ENCODE measurements at places on chromosomes 3 and 15. TPM values are rescaled to one million over a fixed set of nuclear protein-coding genes. Genes with fewer than 3 reads are reported as not detected.

GRCh38 chr3:185460719-185461350, 38.0 kb downstream of the TMEM41A start:
- no peak overlapping the region for H3K27ac ChIP-seq
- DNase-seq, result no peak
- peaks cover 46% of the 10 kb centered on the region for H3K36me3 ChIP-seq

DNA sequence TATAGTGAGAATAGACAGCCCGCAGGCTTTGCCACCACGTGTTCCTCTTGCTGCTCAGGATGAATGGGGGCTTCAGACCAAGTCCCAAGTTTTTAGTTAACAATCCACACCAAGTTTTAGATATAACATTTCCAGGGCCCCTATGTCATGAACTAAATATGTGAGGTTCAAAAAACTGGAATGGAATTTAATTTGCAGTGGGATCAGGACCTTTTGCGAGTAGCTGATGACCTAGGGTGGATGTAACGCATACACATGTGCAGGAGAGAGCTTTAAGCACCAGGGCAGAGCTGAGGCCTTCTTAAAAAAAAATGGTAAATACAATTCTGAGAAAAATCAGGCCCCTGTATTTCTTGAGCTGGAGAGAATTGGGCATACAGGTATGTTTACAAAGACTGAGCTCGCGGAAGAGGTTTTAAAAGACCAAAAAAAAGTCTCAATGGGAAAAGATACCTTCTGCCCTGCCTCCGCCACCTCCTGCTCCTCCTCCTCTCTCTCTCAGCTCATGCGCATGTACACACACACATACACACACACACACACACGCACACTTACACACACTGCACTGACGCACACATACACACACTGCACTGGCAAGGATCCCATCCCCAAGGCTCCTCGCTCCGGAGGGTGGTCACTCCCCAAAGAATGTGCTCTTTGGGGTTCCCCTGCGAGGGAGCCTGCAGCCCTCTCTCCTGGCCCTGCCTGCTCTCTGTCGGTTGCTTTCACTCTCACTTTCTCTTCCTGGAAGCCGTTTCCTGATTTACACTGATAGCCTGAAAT, 48.2 kb upstream of the IGF1R start:
- H3K27ac ChIP-seq, result peak overlapping the region; percentile 42
- no peaks in the 10 kb centered on the region for H3K4me1 ChIP-seq
- peak; percentile 37 for DNase-seq

The CKMT1A gene
- total RNA-seq, result not detected

The TMIE gene
- 0.14 TPM for total RNA-seq

GRCh38 chr3:75294124-75294523, 370.0 kb upstream of the FRG2C start:
- no peak for DNase-seq
- H3K4me1 ChIP-seq, result no peaks in the 10 kb centered on the region

The CD96 gene
- 1.3 TPM for total RNA-seq

The FETUB gene
- total RNA-seq, result 3.1 TPM

The ZIC4 gene
- not detected for total RNA-seq

The CTXN2 gene
- total RNA-seq, result not detected

DNA sequence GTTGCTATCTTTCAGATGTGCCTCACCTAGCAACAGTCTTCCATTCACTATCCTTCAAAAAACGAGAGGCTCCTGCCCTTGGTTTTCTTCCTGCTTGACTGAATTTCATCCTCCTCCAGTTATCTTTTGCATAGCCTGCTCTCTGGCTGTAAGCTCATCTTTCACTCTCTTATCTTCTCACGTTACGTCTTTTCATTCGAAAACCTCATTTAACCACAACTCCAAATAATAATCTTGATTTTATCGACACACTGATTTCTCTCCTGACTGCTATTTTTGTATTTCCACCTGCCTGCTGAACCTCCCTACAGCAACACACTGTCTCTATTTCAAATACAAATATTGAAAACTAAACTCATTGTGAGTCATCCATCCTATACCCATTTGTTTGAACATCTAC, 230.7 kb upstream of the TMC3 start:
- no peak overlapping the region for H3K4me3 ChIP-seq
- no peak overlapping the region for H3K27ac ChIP-seq
- no peaks in the 10 kb centered on the region for H3K27me3 ChIP-seq
- no peaks in the 10 kb centered on the region for H3K36me3 ChIP-seq
- no peak for DNase-seq

The OXTR gene
- total RNA-seq, result 0.28 TPM

The CDC25A gene
- 29.6 TPM for total RNA-seq

The GOLGA6L9 gene
- 0.89 TPM for total RNA-seq

DNA sequence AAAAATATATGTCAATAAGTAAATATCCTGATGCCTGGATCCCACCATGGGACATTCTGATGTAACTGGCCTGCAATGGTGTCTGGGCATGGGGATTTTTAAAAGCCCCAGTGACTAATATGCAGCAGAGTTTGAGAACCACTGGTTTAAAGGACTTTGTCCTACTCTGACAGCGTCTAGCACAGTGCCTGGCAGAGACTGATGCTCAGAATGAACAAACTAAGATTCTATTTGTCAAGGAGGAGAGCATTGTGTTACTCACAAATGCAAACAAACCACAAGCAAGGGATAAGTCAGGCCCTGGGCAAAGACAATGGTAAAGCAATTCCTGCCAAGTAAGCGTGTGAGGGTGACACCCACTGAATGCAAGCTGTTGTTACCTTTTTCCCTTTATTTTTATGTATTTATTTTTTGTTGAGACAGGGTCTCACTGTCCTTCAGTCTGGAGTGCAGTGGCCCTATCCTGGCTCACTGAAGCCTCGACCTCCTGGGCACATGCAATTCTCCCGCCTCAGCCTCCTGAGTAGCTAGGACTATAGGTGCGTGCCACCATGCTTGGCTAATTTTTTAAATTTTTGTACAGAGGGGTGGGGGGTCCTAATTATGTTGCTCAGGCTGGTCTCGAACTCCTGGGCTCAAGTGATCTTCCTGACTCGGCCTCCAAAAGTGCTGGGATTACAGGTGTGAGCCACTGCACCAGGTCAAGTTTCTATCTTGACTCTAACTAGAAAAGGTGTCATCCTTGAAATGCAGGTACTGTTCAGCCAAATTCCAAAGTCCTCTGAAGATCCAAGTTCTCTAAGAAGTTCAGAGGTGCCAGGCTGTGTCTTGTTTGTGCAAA, 909 bp upstream of the GPD1L start:
- DNase-seq, result no peak
- no peak overlapping the region for H3K27ac ChIP-seq
- peaks cover 3% of the 10 kb centered on the region for H3K4me1 ChIP-seq
- H3K36me3 ChIP-seq, result no peaks in the 10 kb centered on the region
- no peak overlapping the region for H3K4me3 ChIP-seq
- no peaks in the 10 kb centered on the region for H3K27me3 ChIP-seq

The DNASE1L3 gene
- total RNA-seq, result 162 TPM

GRCh38 chr3:126114443-126115386, 30.8 kb upstream of the SLC41A3 start:
- no peaks in the 10 kb centered on the region for H3K27me3 ChIP-seq
- peaks cover 67% of the 10 kb centered on the region for H3K36me3 ChIP-seq
- no peak for DNase-seq
- H3K4me1 ChIP-seq, result no peaks in the 10 kb centered on the region
- H3K4me3 ChIP-seq, result no peak overlapping the region
- H3K27ac ChIP-seq, result no peak overlapping the region

DNA sequence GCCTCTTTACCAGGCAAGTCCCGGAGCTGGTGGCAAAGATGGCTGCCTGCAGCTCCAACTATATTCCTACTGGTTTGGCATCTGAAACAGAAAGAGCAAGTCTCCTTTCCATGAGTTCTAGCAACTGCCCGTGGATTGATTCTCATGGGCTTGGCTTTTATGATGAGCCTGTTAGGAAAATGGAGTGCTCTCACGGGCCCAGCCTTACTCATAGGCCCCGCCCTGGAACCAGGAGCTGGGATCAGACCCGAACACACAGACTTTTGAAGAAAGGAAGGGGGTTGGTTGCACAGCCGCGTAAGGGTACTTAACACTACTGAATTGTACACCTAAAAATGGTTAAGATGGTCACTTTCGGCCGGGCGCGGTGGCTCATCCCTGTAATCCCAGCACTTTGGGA, 2.9 kb downstream of the NRROS start:
- H3K4me1 ChIP-seq, result no peaks in the 10 kb centered on the region
- H3K4me3 ChIP-seq, result no peak overlapping the region
- H3K36me3 ChIP-seq, result no peaks in the 10 kb centered on the region
- H3K27ac ChIP-seq, result no peak overlapping the region
- DNase-seq, result no peak

GRCh38 chr3:185041540-185041939, 111.3 kb downstream of the C3orf70 start:
- no peaks in the 10 kb centered on the region for H3K27me3 ChIP-seq
- no peak overlapping the region for H3K27ac ChIP-seq
- no peaks in the 10 kb centered on the region for H3K4me1 ChIP-seq
- no peaks in the 10 kb centered on the region for H3K36me3 ChIP-seq
- no peak overlapping the region for H3K4me3 ChIP-seq

The HES1 gene
- total RNA-seq, result 5.3 TPM

The MOBP gene
- total RNA-seq, result not detected

GRCh38 chr3:71271596-71271995, 311.9 kb downstream of the FOXP1 start:
- H3K27me3 ChIP-seq, result no peaks in the 10 kb centered on the region
- no peak overlapping the region for H3K4me3 ChIP-seq
- DNase-seq, result no peak
- no peaks in the 10 kb centered on the region for H3K36me3 ChIP-seq

DNA sequence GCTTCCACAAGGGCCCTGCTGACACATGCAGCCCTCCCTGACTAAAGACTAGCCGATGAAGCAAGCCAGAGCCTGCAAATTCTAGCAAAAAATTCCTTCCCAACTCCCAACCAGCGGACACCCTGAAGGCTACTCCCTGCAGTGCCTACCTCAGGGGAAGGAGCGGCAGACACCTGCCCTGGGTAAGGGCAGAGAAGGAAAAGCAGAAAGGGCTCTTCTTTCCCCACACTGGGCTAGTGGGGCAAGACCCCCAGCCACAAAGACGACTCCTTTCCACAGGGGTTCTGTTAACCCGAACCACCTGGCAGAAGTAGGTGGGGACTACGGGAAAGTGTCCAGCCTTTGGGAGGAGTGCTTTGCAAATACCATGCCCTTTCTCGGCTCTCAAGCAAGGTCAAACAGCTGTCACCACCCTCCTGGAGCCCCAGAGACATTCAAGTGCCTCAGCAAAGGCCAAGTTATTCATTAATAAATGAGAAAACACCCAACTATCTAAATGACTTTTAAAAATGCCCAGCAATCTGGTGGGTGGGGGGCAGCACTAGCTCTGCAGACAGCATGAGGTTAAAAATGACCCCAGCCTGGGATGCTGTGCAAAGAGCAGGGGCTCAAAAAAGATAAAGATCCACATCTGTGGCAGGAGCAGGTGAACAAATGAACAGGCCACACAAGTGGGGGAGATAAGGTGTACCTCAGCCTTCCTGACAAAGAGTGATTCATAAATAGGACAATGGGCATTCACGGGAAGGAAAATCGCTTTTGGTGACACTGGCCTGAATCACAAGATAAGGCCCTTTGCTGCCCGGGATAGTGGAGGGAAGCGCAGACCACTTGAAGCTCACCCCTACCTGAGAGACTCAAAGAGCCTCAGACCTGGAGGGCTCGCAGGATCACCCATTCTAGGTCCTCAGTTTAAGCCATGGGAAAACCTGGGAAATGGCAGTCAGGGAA, 33.0 kb downstream of the CCDC12 start:
- H3K36me3 ChIP-seq, result peaks cover 16% of the 10 kb centered on the region
- H3K27me3 ChIP-seq, result no peaks in the 10 kb centered on the region
- H3K27ac ChIP-seq, result peak overlapping the region; percentile 49
- no peak for DNase-seq
- peaks cover 54% of the 10 kb centered on the region for H3K4me1 ChIP-seq

The IGSF10 gene
- 1.6 TPM for total RNA-seq

DNA sequence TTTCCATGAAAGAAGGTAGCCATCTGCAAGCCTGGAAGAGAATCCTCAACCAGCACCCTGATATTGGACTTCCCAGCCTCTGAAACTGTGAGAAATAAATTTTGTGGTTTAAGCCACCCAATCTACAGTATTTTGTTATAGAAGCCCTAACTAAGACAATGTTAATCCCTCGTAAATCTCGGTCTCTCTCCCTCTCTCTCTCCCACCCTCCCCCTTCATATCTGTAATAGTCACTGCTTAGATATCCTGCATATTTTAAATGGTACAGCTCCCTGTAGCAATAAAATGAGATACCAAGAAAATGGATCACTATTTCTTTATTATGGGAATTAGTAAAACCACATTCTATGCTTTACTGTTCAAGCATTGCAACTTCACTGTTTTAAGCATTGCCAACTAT, 21.0 kb upstream of the FAM174B start:
- no peaks in the 10 kb centered on the region for H3K27me3 ChIP-seq
- H3K4me1 ChIP-seq, result no peaks in the 10 kb centered on the region
- DNase-seq, result no peak
- H3K27ac ChIP-seq, result no peak overlapping the region
- H3K36me3 ChIP-seq, result no peaks in the 10 kb centered on the region
- H3K4me3 ChIP-seq, result no peak overlapping the region

GRCh38 chr3:175082631-175083030, 223.5 kb downstream of the NAALADL2 start:
- no peak for DNase-seq
- H3K27me3 ChIP-seq, result no peaks in the 10 kb centered on the region
- H3K4me1 ChIP-seq, result no peaks in the 10 kb centered on the region
- no peak overlapping the region for H3K4me3 ChIP-seq

- no peaks in the 10 kb centered on the region for H3K4me1 ChIP-seq
- H3K4me3 ChIP-seq, result no peak overlapping the region
- no peaks in the 10 kb centered on the region for H3K27me3 ChIP-seq
Measured at GRCh38 chr3:126113733-126114442, 30.0 kb upstream of the SLC41A3 start.

GRCh38 chr3:27607370-27607769, 114.8 kb downstream of the EOMES start:
- H3K4me1 ChIP-seq, result no peaks in the 10 kb centered on the region
- no peak overlapping the region for H3K4me3 ChIP-seq
- no peak overlapping the region for H3K27ac ChIP-seq
- H3K36me3 ChIP-seq, result no peaks in the 10 kb centered on the region
- no peaks in the 10 kb centered on the region for H3K27me3 ChIP-seq

DNA sequence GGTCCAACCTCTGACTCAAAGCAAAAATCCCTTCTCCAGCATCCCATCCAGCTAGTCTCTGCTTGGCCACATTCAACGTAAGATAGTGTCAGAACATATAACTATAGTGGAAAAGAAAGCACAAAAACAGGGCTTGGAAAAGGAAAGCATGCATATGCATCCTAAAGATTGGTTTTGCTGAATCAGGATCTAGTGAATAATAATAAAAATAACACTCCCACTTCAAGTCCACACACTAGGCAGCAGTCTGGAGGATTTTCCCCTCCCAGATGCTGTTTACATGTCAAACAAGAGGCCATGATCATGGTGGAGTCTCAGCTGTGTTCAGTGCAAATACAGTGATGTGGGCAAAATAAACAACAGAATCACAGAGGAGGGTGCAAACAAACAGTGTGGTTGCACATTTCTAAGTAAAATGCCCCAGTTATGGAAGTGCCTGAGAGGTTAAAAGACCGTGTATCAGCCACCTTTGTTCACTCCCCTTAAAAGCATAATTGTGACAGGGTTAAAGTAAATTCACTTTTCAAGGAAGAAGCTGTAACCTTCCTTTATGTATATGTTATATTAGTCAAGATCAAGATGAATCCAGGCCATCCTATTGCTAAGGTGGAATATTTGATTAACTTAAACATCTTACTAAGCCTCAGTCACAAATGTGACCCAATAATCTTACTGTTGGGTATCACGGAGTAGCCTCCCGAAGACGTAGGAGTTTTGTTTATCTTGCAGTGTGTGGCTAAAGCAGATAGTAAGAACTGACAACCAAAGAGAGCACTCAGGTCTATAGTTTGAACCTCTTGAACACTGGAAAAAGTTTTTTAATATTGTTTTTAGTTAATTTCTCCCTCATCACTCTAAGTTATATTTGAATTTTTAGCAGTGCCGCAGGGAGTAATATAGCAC, 424.5 kb downstream of the SOX2 start:
- DNase-seq, result no peak
- no peaks in the 10 kb centered on the region for H3K4me1 ChIP-seq
- no peaks in the 10 kb centered on the region for H3K36me3 ChIP-seq
- no peak overlapping the region for H3K4me3 ChIP-seq

The SLC28A1 gene
- total RNA-seq, result 0.09 TPM

Measured in liver (tissue), 10 donors.